ENCODE measurements at places on chromosomes 6 and 20. TPM values are rescaled to one million over a fixed set of nuclear protein-coding genes. Genes with fewer than 3 reads are reported as not detected.

The CDK19 gene
- total RNA-seq = 14.6 TPM

The ABHD12 gene
- 95.4 TPM for total RNA-seq

The LAMA4 gene
- 10.0 TPM for total RNA-seq

The CDH4 gene
- 0.27 TPM for total RNA-seq

The RAB32 gene
- 19.0 TPM for total RNA-seq

The ZBTB46 gene
- total RNA-seq = 6.0 TPM

The NEURL2 gene
- total RNA-seq = 26.5 TPM

The C6orf15 gene
- total RNA-seq = not detected

Data from Peyer's patch (tissue), 4 donors.